ENCODE measurements at places on chromosomes 7 and 10.

GRCh38 chr10:60107308-60107976 lies 201.1 kb upstream of the CCDC6 start:
- no peak for DNase-seq

GRCh38 chr7:28151965-28152364 lies 28.6 kb downstream of the JAZF1 start:
- no peak for DNase-seq

GRCh38 chr10:43874984-43875383 lies 226.3 kb upstream of the ZNF32 start:
- DNase-seq = no peak

DNA sequence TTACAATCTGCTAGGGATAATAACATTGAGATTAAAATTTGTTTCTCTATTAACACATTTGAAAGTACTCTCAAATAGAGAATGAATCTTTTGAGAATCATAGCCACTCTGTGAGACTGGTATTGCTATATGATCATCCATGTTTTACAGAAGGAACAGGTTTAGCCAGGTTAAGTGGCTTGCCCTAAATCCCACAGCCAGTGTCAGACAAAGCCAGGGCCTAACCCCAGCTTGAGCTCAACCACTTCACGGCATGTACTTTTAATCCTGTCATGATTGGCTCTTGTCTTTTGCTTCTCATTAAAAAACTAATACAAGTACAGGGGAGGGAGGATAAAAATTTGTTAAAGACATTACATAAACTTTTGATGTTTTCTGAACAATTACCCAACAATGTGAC lies 3.8 kb upstream of the ZNRF2 start:
- DNase-seq = no peak

GRCh38 chr7:94056796-94057207 lies 52.6 kb upstream of the BET1 start:
- no peak for DNase-seq

GRCh38 chr10:99430116-99430450 lies 341 bp downstream of the GOT1 start:
- DNase-seq = no peak

- no peak for DNase-seq
Measured at GRCh38 chr7:52959336-52959735, 76.1 kb upstream of the POM121L12 start.

- no peak for DNase-seq
Measured at GRCh38 chr7:8120390-8121058, 141.4 kb downstream of the ICA1 start.

GRCh38 chr7:31938650-31939049 lies 131.6 kb downstream of the PDE1C start:
- no peak for DNase-seq

DNA sequence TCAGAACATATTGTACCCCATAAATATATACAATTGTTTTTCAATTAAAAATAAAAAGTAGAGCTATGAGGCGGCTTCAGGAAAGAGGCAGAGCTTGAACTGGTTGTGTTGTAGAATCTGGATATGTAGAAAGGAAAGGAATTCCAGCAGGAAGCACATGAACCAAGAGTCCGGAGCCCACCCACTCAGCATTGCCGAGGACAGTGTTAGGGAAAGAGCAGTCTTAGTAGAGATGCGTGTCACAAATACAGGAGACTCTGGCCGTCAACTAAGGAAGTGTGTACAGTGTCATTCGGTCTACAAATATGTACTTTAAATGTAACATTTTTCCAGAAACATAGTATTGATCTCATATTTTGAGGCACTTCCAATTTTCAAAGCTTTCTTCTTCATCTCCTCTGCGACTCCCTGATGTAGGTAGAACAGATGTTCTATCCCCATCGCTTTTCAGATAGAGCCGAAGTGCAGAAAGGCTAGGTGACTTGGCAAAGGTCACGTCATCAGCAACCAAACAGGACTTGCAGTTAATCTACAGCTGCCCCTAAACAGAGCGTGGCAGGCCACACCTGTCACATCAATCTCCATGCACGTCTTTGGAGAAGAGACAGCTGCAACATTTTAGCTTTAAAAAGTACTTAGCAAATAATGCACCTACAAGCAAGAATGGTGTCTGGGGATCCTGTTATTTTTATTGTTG lies 25.3 kb upstream of the GJD4 start:
- DNase-seq = no peak

DNA sequence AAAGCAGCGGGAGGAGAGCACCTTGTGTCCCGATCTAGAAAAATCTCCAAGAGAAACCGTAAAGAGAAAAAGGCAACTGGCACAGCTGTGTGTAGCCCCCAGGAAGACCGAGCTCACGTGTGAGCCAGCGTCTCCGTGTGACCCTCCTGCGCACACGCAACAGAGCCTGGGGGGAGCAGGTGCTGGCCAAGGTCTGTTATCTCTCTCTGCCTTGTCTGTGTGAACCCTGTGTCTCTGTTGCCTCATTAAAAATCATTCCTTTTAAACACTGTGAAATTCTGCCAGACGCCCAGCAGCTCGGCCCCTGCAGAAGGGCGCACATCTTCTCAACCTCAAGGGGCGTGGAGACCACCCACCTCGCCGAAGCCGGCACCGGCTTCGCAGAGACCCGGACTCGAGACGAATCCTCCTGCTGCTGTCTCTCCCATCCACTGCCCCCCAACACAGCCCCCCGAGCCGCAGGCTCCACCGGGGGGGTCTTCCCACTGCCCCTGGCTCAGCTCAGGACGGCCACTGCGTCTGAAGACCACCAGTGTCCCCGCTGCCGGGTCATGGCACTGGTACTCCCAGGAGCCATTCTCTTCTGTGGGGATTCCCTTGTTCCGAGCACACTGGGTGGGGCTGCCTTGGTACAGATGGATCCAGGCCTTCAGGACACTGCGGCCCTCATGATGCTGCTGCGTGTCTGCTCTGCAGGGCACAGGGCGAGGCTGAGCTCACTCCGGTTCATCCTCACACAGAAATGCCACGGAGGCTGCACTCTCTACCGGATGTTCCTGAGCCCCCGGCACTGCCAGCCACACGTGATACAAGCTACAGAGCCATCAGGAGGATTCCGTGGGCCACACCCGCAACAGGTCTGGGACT lies 94.3 kb upstream of the DNAAF5 start:
- no peak for DNase-seq

DNA sequence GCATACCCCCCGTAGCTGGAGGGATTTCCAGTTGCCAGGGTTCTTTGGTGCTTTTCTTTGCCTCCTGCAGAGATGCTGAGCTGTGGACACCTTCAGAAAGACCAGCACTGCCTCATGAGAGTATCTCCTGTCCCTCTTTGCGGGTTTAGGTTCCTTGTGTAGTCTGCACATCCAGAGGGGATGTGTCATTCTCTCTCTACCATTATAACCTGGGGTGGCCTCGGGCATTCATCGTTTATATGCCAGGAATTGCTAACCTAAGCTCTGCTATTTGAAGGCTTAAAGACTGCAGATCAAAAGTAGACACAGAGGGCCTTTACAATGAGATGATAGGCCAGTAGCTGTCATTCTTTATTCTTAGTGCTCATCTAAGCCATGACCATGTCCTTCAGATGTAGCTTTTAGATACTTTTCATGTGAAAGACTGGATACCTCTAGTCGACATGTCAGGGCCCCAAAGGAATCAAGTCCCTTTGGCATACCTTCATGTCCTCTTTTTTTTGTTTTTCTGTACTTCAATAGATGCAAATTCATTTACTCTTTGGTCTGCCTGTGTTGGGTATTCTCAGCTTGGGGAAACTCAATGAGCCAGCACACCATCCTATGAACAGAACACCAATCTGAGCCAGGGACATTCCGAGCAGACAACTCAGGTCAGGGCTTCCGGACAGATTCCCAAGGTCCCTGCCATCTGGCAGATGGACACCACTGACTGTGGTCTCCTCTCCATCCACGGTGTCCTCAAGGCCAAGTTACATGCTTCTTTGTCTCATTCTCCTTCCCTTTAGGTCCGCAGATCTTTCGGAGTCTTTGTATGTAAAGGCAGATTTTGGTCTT lies 129.3 kb downstream of the NRF1 start:
- no peak for DNase-seq

DNA sequence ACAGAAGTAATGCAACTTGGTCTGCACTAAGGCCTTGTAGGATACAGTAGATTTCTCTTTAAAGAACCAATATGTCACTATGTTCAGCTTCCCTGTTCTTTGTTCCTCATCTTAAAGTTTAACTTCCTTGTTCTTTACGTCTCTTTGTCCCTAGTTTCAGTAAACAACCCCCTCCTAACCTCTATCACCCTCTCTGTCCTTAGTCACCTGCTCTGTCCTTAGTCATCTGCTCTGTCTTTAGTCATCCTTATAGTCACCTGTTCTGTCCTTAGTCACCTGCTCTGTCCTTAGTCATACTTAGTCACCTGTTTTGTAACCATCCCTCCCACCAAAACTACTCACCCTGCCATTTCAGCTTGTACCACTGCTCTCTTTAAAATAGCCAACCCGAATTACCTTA lies 144.6 kb upstream of the TMEM106B start:
- DNase-seq = no peak

- DNase-seq = no peak
Measured at GRCh38 chr10:105514106-105514505, 873.0 kb downstream of the SORCS3 start.

Measured in activated T-helper 1 cell treated with Interleukin-2 at 50 U/mL for 16 hours (primary cell).